ENCODE measurements at places on chromosomes 1 and 21. TPM values are rescaled to one million over a fixed set of nuclear protein-coding genes. Genes with fewer than 3 reads are reported as not detected.

Gene GPR52
- 1.6 TPM for total RNA-seq

Gene LIN28A
- not detected for total RNA-seq

Gene CCDC27
- total RNA-seq: not detected

Gene ACKR1
- total RNA-seq: 0.10 TPM

Gene PRKCZ
- 2.3 TPM for total RNA-seq

Gene LDLRAD1
- total RNA-seq: not detected

Gene NCAM2
- total RNA-seq: 0.57 TPM

Gene CLIC4
- total RNA-seq: 615 TPM

Gene SPRR1A
- not detected for total RNA-seq

Gene CELA3B
- total RNA-seq: not detected

Gene HMGN1
- total RNA-seq: 226 TPM

Gene RNU1-4
- under 0.01 TPM for total RNA-seq

Gene FMN2
- 0.19 TPM for total RNA-seq

Gene CIART
- total RNA-seq: 2.6 TPM

Gene TGFB2
- 2.3 TPM for total RNA-seq

All from vein endothelial cell (primary cell).